ENCODE measurements at places on chromosomes 3 and 15.

DNA sequence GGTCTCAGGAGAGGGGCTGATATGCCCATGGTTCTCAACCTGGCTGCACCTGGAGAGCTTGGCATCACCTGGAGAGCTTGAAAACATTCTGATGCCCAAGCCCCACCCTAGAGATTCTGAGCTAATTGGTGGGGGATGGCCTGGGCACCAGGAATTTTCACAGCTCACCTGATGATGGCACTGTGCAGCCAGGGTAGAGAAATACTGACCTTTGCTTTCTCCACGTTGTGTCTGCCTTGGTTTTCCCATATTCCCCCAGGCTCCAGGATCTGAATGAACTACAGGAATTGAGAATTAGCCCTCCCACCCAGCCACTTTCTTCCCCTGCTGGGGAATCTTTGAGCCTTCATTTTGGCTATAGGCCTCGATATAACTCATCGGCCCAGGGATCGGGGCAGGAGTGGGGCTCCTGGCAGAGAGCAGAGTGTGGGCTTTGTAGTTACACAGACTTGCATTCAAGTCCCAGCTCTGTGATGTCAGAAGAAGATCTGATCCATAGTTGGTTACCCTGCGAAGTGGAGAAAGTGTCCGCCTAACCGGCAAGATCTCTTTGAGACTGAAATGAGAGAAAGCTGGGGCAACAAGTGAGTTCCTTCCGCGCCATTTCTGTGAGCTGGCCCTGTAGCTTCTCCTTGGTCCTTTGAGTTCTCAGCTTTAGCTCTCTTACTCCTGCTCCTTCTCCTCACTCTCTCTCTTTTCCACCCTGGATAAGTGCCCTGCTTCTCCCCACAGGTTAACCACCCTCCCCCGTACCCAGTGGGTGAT is 33.1 kb upstream of the UBE2Q2 start:
- peak; percentile 72 for DNase-seq

DNA sequence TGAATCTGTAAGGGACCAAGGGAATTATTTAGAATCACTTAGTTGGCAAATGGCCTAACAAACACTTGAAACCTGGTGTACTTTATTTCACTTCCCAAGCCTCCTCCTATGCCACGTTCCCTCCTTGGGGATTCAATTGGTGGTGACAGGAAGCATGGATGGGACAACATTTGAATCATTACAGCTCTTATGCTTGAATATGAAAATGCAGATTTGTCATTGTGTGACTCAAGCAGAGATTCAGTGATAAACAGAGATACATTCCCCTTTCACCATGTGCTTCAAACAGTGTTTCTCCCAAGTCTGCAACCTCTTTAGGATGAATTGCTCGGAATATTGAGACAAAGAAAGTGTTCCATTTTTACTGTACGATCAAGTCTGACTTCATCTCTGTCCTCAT is 32.7 kb upstream of the MED12L start:
- DNase-seq = no peak

DNA sequence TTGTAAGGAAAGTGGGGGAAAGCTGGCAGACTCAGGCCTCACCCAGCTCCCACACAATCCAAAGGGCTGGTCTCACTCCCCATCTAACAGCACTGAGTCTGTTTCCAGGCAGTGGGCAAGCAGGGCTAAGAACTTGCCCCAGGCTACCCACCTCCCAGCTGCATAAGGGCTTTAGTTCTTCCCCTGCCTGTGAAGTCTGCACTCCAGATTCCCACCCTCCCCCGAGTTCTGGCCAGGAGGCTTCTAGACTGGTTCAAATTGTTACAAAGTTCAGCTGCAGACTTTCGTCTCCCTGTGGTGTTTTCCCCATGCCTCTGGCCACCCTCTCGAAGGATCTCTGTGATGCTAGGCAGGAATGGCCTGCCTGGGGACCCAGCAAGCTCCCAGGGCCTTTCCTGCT is 11.2 kb downstream of the EHHADH start:
- DNase-seq = no peak

DNA sequence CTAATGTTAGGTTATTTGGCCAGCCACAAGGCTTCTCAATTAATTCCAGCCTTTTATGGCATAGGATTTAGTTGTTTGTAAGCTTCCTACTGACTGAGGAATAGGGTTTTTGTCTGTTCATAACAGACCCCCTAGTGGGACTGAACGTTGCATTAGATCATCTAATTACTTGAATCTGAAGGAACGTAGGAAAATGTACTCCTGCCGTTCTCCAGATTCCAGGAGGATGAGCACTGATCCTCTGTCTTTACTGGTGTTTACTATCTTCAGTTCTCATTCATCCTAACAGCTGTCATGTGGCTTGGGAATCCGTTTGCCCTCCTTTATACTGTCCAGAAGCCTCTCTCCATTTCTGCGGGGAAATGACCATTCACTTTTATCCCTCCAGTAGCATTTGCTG is 52.7 kb downstream of the RAD54L2 start:
- DNase-seq = no peak

GRCh38 chr3:69565316-69565715 is 173.9 kb upstream of the MITF start:
- no peak for DNase-seq

GRCh38 chr3:157999246-157999645 is 107.0 kb downstream of the SHOX2 start:
- no peak for DNase-seq

- DNase-seq = no peak
These were observed 109.1 kb downstream of the POLQ start for GRCh38 chr3:121436641-121437040.

DNA sequence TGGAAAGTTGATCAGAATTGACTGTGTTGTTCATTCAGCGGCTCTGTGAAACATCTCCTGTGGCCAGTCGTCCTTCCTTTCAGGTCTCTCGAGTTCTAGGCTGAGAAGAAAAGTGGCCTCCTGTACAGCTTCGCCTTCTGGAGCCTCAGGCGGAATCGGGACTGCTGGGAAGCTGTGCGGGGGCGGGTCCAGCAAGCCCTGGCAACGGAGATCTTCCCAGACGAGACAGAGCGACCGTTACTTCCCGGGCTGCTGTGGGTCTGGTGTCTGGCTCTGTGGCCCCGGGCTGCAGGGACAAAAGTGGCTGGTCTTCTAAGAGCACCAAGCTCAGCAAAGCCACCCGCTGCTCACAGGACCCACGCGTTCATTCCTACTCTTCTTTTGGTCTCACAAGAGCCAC is 88.6 kb upstream of the CACNA2D3 start:
- no peak for DNase-seq

DNA sequence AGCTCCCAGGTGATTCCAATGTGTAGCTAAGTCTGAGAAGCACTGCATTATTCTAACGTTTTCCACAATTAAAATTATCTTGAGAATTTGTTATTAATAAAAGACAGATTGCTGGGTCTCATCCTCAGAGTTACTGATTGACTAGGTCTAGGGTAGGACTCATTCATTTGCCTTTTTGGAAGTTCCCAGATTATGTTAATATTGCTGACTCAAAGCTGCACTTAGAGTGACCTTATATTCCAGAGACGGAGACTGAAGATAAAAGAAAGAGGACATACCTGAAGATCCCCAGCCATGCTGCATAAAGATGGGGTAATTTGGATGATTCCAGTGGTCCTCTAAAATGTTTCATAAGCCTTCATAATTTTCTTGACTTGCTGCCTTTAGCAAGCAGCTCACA is 81.8 kb downstream of the PLSCR2 start:
- DNase-seq = no peak

DNA sequence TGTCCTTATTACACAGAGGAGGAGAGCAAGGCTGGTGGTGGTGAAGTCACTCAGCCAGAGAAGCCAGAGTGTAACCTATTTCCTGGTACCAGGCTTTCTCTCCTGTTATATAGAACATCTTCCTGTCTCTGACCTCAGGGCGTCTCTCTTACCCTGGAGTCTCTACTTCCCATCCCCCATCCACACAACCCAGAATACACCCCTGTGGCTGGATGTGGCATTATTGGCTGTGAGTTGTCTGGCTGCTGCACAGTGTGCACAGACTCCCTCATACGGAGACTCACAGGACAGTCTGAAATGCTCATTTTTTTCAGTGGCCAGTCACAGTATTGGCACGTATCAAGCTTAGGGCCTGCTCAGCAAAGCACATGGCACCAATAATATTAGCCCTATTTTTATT is 8.6 kb downstream of the PODXL2 start:
- no peak for DNase-seq

GRCh38 chr3:70086336-70086735 is 86.8 kb downstream of the SAMMSON start:
- no peak for DNase-seq

DNA sequence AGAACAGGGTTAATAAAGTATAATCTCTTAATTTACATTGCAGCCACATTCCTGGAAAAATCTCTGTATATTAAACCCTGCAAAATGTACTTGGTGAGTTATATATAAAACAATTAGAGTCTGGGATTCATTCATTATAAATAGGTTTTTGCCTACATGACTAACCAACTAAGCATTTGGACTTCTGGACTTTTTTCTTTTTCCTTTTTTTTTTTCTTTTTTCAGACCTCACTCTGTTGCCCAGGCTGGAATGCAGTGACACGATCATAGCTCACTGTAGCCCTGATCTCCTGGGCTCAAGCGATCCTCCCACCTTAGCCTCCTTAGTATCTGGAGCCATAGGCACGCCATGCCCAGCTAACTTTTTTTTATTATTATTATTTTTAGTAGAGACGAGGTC is 4.5 kb downstream of the DNAJC13 start:
- DNase-seq = no peak

- DNase-seq = no peak
These were observed 298.4 kb downstream of the FOXP1 start for GRCh38 chr3:71285086-71285485.

DNA sequence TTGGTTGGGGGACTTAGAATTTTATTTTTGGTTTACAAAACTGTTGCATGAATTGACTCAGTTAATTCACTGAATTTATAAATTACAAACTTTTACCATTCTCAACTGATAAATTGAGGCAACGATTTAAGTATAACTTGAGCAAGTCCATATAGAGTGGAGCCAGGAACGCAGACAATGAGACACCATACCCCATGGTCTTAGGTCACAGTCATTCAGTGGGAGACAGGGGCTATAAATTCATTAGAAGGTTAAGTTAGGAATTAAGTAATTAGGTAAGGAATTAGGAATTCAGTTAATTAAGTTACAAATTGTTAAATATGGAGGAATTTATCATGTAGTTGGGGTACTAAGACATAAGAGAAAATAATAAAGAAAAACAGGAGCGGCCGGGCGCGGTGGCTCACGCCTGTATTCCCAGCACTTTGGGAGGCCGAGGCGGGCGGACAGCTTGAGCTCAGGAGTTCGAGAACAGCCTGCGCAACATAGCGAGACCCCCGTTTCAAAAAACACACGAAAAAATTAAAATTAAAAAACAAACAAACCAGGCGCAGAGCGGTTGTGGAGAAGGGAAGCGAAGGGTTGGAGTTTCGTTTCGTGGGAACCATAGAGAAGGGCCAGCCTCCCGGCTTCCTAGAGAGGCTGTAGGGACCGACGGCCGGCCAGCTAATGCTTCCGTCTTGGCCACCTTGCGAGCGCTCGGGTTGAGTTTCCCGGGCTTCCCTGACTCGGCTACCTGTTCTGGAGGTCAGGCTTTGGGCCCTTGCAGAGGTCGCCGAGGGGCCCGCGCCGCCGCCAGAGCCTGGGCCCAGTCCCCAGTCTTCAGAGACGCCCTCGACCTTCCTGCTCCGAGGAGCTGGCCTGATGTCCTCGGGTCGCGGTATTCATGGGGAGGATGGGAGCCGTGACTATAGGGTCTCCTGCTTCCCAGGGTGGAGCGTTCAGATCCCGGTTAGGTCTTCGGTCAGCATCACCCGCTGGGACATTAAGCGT is at the start of gene ZNF619:
TSS of gene ZNF619 (plus strand) at position 645 of the 993 bp plus-strand sequence. CDS start 858 bp downstream, outside the sequence.
- DNase-seq = peak; percentile 66

- no peak for DNase-seq
These were observed 65.7 kb downstream of the MYLK start for GRCh38 chr3:123818324-123818920.

DNA sequence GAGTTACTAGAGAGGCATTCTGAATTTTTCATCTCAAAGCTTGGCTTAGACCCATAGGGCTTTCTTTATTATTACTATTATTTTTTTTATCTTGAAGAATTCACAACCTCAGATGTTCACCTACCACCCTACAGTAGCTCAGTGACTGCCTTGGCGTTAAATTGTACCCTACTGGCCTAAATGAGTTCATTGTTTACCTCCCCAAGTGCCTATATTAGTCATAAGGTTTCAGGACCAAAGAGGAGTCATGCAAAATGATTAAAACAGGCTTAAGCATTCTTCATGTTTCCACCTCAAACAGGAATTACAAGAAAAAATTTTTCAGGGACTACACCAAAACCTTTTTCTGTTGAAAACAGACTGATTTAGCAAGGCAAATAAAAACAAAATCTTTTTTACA is 751.5 kb downstream of the SQOR start:
- no peak for DNase-seq

DNA sequence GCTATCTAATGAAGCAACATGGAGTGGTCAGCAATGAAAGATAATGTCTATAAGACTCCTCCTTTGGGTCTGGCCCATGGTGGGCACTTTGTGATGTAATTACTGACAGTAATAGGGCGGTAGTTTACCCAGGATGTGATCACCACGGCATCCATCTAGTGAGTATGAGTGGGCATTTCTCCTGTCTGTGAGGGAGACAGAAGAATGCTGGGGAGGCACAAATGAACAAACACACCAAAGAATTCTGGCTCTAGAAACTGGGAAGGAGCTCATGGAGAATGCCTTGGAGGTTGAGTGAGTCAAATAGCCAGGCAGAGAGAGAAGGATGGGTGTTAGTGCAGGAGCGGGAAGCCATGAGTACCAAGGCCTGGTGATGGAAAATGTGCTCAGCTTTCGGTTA is 217.5 kb downstream of the WNT5A start:
- DNase-seq = no peak

DNA sequence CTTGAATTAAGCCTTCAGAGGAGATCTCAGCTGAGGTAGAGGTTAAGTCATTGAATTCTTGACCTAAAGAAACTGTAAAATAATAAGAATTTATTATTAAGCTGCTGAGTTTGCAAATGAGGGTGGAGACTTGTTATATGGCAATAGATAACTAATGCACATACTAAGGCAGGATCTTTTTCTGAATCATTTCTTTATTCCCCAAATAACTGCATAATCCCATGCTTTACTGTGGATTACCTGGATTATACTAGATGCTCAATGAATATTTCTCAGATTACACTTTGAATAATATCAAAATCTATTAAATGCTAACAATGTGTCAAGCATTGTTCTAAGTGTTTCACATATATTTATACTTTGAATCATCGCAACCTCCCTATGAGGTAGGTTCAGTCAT is 532.5 kb downstream of the NAALADL2 start:
- DNase-seq = no peak

DNA sequence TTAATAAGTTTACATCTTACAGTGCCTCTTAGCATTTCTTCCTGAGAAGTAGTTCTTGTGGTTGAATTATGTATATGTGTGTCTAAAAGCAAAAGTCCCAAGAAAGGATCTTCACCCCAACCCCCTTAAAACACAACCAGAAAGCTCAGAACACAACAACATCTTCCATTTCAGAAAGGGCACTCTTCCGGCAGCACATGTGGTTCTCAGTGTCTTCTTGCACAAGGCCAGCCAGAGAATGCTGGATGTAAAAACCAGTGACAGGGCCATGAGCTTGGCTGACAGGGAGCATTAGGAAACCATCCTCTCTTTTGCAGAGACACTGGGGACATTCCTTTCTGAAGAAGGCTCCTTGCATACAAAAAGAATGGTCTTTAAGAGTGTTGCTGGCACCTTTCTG is 45.0 kb downstream of the EEFSEC start:
- no peak for DNase-seq
